Fibroblast of skin of back (primary cell): ENCODE measurements at places on chromosomes 6 and 20.

- DNase-seq, result no peak
These were observed 56.4 kb downstream of the FOXF2 start for GRCh38 chr6:1445650-1446330.

DNA sequence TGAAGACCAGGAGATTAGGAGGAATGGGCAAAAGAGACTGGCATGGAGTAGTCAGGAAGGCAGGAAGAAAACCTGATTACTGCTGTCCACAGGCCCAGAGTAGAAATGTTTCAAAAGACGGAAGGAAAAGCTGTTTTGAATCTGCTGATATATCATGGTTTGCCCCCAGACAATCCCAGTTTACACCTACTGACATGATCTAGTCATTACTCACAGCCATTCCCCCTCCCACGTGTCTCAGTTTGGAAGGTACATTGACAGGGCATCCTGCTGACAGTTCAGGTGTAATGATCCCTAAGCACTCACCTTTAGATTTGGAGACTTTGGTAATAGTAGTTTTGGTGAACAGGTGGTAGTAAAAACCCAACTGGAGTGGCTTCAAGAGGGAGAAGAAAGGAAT is 9.8 kb upstream of the TXNDC5 start:
- no peak for DNase-seq

GRCh38 chr6:46062312-46062711 is 46.7 kb upstream of the CLIC5 start:
- no peak for DNase-seq

DNA sequence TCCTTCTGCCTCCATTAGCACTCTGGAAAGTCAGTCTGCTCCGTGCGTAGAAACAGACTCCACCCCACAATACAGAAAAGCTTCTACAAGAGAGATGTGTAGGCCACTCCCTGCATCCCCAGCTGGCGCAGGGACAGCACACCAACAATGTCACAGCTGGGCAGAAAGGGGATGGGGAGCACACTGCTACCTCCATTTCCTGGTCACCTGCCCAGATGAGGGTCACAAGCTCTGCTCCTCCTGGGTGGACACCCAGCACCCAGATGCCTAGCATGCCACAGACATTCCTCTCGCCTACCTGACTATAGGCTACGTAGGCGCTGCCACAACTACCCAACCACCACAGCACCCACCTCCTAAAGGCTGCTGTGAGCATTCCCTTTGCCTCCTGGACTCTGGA is 12.2 kb downstream of the BEND3 start:
- DNase-seq, result no peak

GRCh38 chr20:37007898-37008649 is 56.6 kb upstream of the SAMHD1 start:
- DNase-seq, result peak; percentile 38

- no peak for DNase-seq
These were observed 17.8 kb upstream of the BTN1A1 start for GRCh38 chr6:26482338-26482737.

GRCh38 chr6:68628161-68628560 is 6.9 kb upstream of the ADGRB3 start:
- DNase-seq, result no peak

DNA sequence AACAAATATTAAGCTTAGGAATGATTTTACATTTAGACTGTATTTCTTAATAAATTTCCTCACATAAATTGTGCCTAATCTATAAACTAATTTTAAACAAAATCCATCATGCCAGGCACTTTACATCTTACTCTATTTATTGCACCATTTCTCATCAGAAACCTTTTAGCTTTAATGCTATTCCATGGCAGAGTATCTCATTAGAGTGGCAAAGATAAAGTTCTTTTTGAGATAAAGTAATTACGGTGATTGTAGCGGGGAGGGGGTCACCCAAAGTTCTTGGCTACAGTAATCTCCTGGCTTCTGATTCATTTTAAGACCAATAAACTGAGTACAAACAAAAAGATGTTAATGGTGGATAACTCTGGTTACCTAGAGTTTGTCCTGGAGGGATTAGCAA is 532.1 kb downstream of the PRKN start:
- DNase-seq, result no peak

- DNase-seq, result no peak
These were observed 99.4 kb upstream of the ADTRP start for GRCh38 chr6:11878029-11878428.

DNA sequence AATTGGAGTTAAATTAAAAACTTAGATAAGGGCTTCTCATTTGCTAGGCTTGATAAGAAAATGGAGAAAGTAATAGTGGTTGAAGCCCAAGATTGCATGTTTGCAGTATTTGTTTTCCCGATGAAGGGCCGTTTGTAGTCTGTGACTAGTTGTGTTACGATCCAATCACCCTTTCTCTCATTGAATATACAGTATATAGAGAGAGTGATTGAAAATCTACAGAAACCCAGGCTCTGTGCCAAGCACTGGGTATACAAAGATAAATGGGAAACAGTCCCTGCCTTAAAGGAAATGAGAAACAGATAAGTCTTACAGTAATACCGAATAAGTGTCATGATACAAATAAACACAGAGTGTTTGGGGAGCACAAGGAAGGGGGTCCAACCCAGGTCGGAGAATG is 55.2 kb upstream of the CDKAL1 start:
- no peak for DNase-seq

DNA sequence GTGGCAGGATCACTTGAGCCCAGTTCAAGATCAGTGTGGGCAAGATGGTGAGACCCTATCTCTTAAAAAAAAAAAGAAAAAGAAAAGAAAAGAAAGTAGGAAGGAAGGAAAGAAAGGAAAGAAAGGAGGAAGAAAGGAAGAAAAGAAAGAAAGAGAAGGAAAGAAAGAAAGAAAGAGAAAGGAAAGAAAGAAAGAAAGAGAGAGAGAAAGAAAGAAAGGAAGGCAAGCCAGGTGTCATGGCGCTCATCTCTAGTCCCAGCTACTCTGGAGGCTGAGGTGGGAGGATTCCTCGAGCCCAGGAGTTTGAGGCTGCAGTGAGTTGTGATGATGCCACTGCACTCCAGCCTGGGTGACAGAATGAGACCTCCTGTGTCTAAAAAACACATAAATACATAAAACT is 11.5 kb upstream of the SRC start:
- no peak for DNase-seq

DNA sequence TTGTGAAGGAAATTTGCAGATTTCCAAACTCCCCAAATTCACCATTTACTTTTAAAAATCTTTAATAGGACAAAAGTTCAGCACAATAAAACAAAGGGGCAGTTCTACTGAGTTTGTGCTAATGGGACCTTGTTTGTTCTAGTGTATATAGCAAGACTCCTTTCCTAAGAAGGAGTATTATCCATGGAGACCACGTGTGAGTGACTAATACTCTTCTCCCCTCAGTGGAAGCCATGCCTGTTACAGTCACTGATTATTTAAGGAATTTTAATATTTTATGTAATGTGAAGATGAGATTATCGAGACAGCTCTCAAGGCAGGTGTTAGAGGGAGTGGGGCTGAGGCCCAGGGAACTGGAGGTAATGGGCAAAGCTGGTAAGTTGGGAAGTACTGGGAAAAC is 16.4 kb upstream of the QKI start:
- no peak for DNase-seq

DNA sequence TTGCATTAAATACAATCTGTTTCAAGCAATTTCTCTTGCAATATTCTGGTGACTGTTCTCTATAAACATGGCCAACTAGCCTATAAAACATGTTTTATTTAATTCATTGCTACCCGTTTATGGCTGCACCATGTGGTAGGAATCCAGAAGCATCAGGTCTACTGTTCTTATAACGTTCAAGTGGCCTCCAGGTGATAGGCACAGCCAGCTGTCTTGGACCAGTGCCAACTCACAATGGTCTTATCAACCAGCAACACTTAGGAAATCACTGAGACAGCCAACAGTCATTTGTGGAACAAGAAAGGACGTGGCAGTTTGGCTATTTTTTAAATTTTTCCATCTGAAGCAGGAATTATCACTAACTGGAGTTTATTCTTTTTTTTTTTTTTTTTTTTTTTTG is 193.6 kb downstream of the NKAIN2 start:
- DNase-seq, result no peak

GRCh38 chr6:74646461-74646860 is 559.4 kb downstream of the COL12A1 start:
- no peak for DNase-seq

DNA sequence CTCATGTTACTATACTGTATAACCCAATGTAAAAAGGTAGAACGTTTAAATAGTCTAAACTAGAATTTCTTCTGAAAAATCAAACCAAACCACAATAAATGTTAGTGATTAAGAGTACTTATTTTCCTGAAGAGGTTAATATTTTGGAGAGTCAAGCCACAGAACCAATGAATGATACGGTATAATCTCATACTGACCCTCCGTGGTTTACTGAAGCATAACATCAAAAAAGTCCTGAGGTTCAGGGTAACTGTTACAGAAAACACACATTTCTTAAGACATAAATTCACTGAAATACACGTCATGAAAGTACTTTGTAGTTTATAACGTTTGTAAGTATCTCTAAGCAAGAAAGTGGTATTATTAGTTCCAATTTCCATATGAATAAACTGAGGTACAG is 28.9 kb downstream of the ESF1 start:
- no peak for DNase-seq

DNA sequence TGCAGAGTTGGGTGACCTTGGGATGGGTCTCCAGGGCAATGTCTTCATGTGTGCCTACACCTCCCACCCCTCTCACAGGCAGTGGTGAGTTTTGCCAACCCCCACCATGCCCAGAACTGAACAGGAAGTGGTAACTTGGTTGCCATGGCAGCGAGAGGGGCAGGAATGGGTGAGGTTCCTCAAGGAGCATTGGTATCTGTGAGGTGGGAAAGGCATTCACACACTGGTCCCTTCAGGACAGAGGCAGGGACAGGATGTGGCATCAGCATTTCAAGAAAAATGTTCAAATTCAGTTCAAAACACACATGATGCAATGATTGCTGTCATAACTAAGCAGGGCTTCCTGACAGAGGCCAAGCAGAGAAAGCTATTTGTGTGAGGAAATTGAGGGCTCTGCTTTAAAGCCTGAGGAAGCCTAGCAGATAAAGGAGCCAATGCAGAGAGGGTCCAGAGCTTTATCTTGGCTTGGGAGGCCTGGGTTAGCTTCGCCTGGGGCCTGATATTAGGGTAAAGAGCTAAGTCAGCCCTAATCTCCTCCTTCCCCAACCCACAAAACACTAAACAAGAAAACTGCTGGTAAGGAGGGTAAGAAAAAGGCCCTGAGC is 551 bp downstream of the TREML2 start:
- peak; percentile 48 for DNase-seq

DNA sequence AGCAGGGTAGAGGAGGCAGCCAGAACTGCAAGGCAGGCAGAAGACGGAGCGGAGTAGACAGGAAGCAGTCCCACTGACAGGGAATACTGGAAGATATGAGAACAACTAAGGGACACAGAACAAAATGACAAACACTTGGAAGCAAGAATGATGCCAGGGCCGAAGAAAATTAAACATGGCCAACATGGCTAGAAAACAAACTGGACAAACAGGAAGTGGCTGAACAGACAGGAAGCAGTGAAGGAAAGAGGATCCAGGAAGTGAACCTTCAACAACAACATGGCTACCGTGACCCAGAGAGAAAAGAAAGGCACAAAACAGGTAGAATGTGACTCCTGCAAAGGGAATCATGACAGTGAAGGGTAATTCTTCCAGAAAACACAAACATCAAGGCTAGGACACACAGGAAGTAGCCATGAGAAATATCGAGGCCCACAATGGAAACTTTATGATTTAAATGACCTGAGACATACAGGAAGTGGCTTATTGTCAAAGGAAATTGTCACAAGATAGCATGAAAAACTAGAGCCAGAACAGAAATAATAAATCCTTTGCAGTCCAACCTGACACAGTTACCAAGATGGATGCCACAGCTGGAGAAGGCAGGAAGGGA is 9.1 kb downstream of the COL11A2 start:
- no peak for DNase-seq

- DNase-seq, result peak; percentile 61
These were observed 80.3 kb downstream of the UNC5CL start for GRCh38 chr6:40958738-40959137.

- DNase-seq, result no peak
These were observed 42.8 kb downstream of the SNHG17 start for GRCh38 chr20:38392356-38392755.

DNA sequence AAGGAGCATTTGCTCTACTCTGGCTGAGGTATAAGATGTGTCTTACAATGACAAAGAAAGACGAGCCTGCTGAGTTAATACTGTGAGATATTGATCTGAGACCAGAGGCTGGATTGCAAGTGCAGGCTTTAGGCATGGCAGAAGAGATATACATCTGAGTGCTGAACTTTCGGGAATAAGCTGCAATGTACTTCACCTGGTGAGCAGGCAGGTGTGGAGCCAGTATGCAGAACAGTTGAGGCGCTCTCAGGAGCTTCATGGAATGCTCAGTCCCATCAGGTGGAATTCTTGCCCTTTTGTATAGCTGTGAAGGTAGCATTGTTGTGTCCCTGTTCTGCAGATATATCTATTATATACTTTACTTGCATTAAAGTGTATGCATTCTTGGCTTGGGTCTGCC is 179.3 kb upstream of the RIMS1 start:
- DNase-seq, result no peak

DNA sequence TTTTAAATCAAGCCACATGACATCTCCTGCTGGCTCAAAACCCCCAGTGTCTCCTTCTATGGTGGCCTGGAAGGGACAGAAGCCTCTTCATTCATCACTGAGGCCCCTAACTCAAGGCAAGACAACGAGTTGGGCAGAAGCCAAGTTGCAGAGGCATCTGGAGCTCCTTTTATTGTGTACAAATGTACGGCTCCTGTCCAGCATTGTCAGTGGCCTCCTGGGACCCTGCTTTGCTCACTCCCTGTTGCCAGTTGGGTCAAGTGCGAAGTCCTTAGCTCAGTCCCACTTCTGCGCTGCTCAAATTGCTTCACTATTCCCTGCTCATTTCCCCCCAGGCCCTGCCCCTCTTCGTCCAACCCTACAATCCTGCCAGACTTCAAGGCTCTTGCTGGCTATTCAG is 181.2 kb upstream of the PMEPA1 start:
- no peak for DNase-seq

DNA sequence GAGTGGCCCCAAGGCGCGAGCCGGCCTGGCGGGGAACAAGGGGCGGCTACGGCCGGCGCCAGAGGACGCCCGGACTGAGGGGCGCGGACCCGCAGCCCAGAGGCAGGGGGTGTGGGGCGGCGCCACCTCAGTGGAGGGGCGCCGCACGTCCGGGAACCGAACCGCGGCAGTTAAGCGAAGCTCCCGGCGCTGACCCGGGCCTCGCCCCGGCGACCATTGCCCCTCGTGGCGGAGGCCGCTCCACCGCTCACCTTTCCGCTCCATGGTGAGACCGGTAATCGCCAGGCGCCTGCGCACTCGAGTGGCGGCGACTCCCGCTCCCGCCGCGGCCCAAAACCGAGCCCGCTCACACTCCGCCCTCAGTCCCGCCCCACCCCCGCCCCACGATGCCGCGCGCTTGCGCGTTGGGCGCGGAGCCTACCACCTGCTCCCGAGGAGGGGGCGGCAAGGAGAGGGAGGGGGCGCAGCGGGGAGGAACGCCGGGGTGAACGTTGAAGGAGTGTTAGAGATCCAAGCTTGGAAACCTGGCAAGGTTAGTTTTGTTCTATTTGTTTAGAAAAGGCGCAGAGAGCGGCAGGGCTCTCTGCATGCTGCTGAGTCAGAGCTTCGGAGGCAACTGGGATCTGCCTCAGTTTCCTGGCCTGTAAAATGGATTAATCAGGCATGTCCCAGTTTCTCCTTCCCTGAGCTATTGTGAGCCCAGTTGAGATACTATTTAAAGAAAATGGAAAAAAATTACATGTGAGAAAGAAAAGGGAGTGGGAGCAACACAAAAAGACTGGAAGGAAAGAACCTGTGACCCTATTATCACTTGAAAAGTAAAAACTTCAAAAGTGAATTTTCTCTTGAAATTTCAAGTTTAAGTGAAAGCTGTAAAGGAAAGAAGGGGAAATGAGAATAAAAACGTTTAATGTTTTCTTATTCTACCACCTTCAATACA is at the start of gene SRPK1:
Gene SRPK1 (minus strand): TSS at position 306 of the 940 bp plus-strand sequence. CDS start 42 bp downstream, at position 264.
- DNase-seq, result peak; percentile 79
